Tibial nerve (tissue), 4 donors: ENCODE measurements at places on chromosomes 3 and 15. TPM values are rescaled to one million over a fixed set of nuclear protein-coding genes. Genes with fewer than 3 reads are reported as not detected.

GRCh38 chr3:192212335-192212734, 515.0 kb downstream of the FGF12 start:
- H3K4me1 ChIP-seq: no peaks in the 10 kb centered on the region
- H3K4me3 ChIP-seq: no peak overlapping the region
- H3K27me3 ChIP-seq: no peaks in the 10 kb centered on the region
- H3K27ac ChIP-seq: no peak overlapping the region
- no peak for DNase-seq

DNA sequence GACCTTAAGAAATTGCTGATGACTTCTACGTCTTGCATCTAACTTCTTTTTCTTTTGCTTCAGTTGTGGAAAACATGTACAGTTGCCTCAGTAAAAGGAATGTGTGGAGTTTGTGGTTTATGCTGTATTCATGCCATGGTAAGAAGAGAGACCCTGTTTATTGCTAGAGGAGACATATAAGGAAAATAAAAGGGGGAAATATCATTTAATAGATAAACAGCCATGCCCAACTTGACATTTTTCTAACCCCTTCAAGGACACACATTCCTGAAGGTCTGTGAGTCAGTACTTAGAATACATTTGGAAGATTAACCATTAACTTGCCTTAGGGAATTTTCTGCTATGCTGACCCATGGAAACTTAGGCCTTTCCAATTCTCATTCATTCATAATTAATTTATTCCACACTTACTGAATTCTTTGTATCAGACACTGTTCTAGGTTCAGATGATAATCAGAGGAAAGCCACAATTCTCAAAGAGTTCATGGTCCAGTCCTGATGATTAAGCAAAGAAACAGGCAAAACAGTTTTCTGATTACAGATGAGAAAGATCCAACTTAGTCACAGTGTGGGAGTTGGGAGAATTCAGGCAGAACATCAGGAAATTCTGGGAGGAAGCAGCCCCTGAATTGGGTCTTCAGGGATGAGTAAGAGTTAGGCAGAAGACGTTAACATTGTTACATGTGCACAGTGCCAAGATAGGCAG, 329.8 kb upstream of the RASGRP1 start:
- H3K4me1 ChIP-seq: no peaks in the 10 kb centered on the region
- H3K27me3 ChIP-seq: no peaks in the 10 kb centered on the region
- no peak for DNase-seq
- H3K27ac ChIP-seq: peak overlapping the region; percentile 15
- no peaks in the 10 kb centered on the region for H3K36me3 ChIP-seq

Gene IGF2BP2
- 40.8 TPM for total RNA-seq

- no peak overlapping the region for H3K27ac ChIP-seq
- DNase-seq: no peak
- no peaks in the 10 kb centered on the region for H3K27me3 ChIP-seq
- no peaks in the 10 kb centered on the region for H3K36me3 ChIP-seq
- H3K4me3 ChIP-seq: no peak overlapping the region
These were observed 144.1 kb upstream of the PEX5L start for GRCh38 chr3:180180795-180181194.

GRCh38 chr3:22284559-22284958, 533.5 kb upstream of the ZNF385D start:
- H3K27ac ChIP-seq: no peak overlapping the region
- no peaks in the 10 kb centered on the region for H3K4me1 ChIP-seq
- H3K36me3 ChIP-seq: no peaks in the 10 kb centered on the region
- no peaks in the 10 kb centered on the region for H3K27me3 ChIP-seq

Gene TM4SF1
- 132 TPM for total RNA-seq

- H3K4me1 ChIP-seq: no peaks in the 10 kb centered on the region
- no peak for DNase-seq
- H3K27ac ChIP-seq: no peak overlapping the region
- H3K27me3 ChIP-seq: no peaks in the 10 kb centered on the region
- no peaks in the 10 kb centered on the region for H3K36me3 ChIP-seq
- no peak overlapping the region for H3K4me3 ChIP-seq
These were observed 40.6 kb upstream of the ETV5 start for GRCh38 chr3:186149319-186149960.

Gene EIF2A
- total RNA-seq: 84.7 TPM
